ENCODE measurements at places on chromosomes 1 and 21.

- DNase-seq, result no peak
Measured at GRCh38 chr1:234427950-234428646, 50.9 kb downstream of the TARBP1 start.

DNA sequence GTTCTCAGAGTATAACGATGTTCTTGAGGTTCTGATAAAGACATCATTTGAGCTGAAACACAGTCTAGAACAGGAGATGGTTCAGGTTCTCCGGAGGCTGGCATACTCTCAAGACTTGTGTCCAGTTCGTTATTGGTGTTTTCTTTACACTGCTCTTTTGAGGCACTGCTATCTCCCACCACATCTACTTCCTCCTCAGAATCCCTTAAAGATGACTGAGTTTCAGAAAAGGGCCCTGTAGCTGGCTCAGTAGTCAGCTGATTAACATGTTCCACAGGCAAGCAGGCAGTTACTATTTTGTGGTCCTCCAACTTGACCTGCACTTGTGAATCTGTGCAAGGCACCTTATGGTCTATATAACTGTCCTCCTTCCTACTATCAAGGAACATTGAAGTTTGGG, 50.2 kb downstream of the ZZZ3 start:
- DNase-seq, result no peak

DNA sequence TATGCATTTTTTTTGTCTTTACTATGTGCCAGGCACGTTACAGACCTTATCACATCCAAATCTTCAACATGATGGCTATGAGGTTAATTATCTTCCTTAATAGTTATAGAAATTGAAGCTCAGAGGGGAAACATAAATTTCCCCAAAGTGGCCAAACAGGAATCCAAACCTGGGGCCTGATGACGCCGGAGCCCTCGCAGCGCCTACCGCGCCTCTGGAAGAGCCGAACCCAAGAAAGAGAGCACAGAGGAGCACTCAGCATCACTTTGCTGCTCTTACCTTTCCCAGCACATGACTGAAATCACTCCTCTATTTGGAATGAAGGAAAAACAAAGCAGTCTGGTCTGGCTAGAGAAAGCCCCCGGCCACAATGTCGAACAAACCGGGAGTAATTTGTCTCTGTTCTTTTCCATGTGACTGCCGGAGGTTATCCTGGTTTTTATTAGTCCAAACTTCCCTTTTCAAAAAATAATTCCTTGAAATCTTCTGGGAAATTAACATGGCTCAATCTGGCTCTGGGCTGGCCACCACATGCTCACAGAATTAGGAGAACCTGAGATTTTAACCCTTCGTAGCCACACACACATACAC, 195.5 kb downstream of the ADSS2 start:
- no peak for DNase-seq

- no peak for DNase-seq
Measured at GRCh38 chr1:156417401-156418020, 48.5 kb downstream of the RHBG start.

DNA sequence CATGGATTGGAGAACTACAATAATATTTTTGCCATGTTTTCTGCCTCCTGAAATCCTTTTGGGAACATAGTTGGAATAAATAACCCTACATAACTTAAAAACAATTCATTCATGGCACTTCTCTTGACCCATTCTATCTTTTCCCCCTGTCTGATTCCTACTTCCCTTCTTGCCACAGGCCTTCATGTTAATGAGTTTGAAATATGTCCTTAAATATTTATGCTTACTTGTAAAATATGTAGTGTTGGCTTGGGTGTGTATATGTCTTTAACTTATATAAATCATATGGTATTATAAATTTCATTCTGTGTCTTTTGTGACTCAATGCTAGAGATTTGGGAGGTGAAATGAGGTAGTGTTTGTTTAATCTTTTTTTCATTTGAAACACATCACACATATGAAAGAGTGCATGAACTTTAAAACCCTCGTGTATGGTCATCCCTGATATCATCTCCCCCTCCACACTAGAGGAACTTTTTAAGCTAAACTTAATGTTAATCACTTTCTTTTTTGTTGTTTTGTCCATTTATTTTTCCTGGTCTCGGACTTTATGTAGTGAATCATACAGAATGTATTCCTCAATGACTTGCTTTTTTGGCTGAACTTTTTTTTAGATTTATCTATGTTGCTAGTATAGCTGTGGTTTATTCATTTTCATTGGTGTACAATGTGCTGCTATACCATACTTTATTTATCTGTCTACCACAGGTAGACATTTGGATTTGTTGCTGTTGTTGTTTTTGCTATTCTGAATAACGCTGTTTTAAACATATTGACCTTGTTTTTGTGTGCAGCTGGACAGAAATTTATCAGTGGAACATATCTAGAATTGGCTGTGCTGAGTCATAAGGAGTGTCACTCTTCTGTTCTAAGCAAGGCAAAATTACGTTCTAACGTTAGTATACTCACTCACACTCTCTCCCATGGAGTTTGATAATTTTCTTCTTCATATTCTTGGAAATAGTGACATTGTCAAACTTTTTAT, 441.6 kb downstream of the PLPP3 start:
- no peak for DNase-seq

GRCh38 chr1:118099686-118100085, 85.3 kb downstream of the SPAG17 start:
- no peak for DNase-seq

- DNase-seq, result no peak
Measured at GRCh38 chr21:38741092-38741949, 64.4 kb upstream of the ETS2 start.

GRCh38 chr1:248872752-248873408, 14.0 kb upstream of the ZNF692 start:
- peak; percentile 80 for DNase-seq

GRCh38 chr1:160061369-160062229, 8.4 kb downstream of the KCNJ10 start:
- no peak for DNase-seq

GRCh38 chr1:64039390-64039926, 164.0 kb upstream of the UBE2U start:
- DNase-seq, result no peak

DNA sequence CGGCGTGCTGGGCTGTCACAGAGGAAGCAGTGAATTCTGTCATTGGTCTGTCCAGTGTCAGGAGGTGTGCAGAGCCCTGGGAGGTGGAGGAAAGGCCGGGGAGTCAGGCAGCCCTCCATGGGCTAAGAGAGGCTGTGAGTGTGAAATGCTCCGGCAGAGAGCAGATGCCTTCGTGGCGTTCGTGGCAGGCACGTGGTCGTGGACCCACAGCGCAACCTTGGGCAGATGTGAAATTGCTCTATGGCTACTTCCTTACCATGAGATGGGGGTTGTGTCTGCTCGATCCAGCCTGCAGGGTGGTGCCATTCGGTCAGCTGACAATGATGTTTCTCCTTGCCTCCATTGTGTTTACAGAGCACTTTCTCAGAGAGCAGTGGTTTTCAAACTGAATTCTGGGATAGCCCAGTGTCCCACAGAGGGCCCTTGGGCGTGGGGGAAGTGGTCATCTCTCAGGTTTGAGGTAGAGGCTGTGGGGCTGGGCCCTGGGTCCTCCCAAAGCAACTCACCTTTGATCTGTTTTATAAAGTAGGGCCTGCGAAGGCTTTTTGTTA, 27.9 kb downstream of the TNFRSF1B start:
- DNase-seq, result no peak

GRCh38 chr1:162587347-162587746, 25.8 kb downstream of the UAP1 start:
- no peak for DNase-seq

- no peak for DNase-seq
Measured at GRCh38 chr1:158961178-158961577, 29.8 kb downstream of the PYHIN1 start.

GRCh38 chr1:211606914-211607753, 28.2 kb upstream of the SLC30A1 start:
- DNase-seq, result no peak

GRCh38 chr21:34128124-34128523, 54.7 kb downstream of the MRPS6 start:
- DNase-seq, result no peak

- DNase-seq, result no peak
Measured at GRCh38 chr1:204728045-204728444, 42.5 kb upstream of the LRRN2 start.

DNA sequence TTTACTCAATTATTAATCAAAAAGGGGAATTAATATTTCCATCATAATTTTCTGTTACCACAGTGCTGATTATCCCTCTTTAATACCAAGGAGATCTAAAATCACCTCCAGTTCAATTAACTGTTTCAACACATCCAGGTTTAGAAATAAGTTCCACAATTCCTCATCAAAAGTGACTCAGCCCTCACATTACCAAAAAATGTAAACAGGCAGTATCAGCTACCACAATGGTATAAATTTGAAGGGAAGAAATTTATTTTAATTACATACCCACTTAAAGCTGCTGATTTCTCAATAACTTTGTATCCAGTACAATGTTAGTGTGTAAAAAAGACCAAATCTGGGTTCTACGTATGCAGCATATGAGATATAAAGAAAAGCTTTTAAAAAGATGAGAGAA, 51.9 kb downstream of the EIF4G3 start:
- DNase-seq, result no peak

GRCh38 chr1:236886199-236886598, 91.1 kb downstream of the MTR start:
- no peak for DNase-seq

DNA sequence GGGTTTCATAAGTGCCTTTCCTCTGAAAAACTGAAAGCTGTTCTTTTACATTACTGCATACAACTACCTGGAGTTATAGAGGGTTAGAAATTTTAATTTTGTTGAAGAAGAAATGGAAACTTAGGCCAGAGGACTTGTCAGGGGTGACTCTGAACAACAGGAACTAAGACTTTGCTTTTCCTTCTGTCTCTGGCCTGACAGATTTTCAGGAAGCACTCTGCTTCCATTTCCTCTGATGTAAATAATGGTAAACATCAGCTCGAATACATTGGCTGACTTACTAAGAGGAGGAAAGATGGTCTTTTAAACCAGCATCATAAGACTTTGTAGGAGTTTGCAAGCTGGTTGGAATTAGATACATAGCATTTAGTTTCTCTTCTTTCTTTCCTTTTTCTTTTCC, 27.1 kb upstream of the PLEKHM2 start:
- DNase-seq, result no peak

- DNase-seq, result peak; percentile 43
Measured at GRCh38 chr1:27940297-27940696, 5.5 kb downstream of the SMPDL3B start.

DNA sequence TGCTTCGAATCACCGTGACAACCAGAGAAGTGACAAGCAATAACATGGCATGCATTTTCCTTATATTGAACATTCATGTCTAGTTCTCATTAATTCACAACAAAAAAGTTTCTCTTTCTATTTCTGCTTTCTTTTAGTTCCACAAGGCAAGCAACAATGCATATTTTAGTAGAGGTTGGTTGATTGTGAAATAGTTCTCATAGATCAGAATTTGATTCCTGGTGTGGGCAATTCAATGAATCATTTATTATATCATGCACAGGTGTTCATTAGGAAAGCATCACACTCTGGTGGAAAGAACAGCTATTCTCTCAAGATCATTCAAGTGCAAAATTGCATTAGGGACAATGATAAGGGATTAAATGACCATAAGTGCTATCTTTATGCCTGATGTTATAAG, 980.9 kb downstream of the BRINP3 start:
- no peak for DNase-seq

GRCh38 chr1:1565340-1565739, 9.3 kb downstream of the SSU72 start:
- DNase-seq, result no peak

GRCh38 chr21:41970106-41970391, 16.2 kb upstream of the C2CD2 start:
- DNase-seq, result no peak

DNA sequence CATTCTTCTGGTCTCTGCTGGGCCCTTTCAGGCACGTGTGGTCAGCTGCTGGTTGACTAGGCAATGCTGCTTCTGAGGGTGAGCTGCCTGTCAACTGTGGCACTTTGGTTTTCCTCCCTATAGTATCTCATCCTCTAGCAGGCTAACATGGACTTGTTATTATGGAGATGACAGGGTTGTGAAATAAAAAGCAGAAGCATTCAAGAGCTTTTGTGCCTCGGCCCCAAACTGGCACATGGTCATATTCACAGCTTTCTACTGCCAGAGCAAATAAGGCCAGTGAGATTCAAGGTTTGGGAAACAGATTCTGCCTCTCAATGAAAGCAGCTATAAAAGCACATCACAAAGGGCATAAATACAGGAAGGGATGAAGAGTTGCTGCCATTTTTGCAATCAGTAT, 1.6 kb upstream of the ZNF124 start:
- no peak for DNase-seq

GRCh38 chr1:106222403-106222802, 834.1 kb upstream of the PRMT6 start:
- no peak for DNase-seq

- peak; percentile 26 for DNase-seq
Measured at GRCh38 chr1:85605484-85606413, 25.2 kb downstream of the CCN1 start.

DNA sequence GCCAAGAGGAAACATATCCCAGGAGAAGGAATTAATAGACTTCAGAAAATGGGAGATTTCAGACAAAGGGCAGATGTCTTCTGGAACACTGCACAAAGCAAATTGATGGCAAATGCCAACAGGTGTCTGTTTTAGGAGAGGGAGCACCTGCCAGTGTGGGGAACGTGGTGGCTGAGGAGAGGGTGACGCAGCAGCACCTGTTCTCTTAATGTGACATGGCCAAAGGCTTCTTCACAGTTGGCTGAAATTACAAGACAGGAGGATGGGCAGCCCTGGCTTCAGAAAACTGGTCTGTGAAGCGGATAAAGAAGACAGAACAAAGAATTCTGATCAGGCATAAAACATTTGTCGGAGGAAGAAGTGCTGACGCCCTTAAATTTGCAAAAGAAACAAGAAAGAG, 178.7 kb upstream of the RUNX1 start:
- no peak for DNase-seq

GRCh38 chr1:180675586-180675985, 43.8 kb downstream of the XPR1 start:
- DNase-seq, result peak; percentile 25

DNA sequence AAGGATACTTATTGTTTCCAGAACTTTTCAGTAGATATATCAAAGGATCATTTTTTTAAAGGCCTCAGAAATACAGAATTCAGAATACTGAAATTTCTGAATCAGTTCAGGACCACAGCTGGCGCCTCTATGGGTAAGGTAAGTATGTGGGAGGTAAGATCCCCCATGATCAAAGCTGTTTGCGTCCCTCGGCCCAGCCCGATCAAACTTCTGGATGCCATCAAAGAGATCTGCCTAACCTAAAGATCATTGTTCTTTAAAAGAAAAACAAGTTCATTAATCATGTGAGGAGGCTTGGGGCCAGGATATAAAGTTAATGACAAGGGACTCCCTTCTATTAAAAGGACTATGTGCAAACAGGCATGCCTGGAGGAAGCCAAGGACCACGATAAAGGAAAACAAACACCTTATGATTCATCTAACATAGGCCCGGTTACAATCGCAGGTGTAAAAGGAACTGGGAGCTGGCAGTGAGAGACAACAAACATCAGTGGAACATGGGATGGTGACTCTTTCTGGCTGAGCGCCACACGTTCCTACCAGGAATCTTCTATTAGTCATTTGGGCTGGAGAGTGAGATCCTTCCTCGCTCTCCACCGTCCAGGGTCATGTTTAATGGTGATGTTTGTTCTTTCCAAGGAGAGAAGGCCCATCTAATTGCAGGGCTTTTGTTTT, 2.8 kb upstream of the BACE2 start:
- DNase-seq, result peak; percentile 5

- no peak for DNase-seq
Measured at GRCh38 chr1:220904876-220905275, 25.6 kb downstream of the HLX start.

- peak; percentile 4 for DNase-seq
Measured at GRCh38 chr1:68346188-68346808, 103.5 kb downstream of the RPE65 start.
